NCI-H2081 treated with DMSO at 0.1 percent for 48 hours (cell line): ENCODE measurements at places on chromosomes 2 and 18.

DNA sequence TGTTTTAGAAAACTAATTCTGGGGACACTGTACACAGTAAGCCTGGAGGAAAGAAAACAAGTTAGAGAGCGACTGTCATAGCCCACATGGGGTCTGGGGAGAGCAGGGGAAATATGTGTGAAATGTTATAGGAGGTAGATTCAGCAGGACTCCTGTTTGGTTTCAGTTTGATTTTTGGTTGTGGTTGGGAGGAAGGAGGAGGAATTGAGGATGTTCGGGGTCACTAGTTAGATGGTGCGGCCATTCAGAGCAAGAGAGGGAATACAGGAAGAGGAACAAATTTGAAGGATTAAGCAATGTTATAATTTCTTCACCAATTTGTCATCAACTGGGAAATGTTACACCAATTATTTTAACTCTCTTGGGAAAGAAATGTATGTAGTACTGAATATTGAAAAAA is 25.1 kb downstream of the TTC39C start:
- DNase-seq, result no peak

- DNase-seq, result no peak
Measured at GRCh38 chr2:145235312-145235711, 715.4 kb upstream of the ZEB2 start.

- no peak for DNase-seq
Measured at GRCh38 chr2:27782701-27783100, 11.2 kb downstream of the MRPL33 start.

GRCh38 chr2:181937473-181937872 is 45.9 kb downstream of the ITPRID2 start:
- no peak for DNase-seq

DNA sequence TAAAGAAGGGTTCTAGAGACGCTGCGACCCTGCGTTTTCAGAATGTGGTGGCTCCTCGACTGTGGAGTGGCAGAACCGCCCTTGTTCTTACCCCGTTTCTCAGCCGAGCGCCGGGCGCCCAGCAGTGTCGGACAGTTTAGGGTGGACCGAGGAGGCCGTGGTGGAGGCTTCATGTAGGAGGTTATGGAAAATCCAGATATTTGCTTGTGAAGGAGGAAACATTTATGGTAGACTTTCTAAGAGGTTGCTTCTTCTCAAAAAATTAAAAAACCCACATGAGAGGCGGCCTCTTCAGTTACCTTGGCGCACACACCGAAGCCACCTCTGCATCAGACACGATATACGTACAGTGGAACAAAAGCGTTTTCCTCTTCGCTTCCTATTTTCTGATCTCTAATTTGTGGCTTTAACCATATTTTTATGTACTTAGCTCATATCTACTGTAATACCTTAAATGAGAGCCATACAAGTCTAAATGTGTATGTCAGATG is 120.8 kb downstream of the NFATC1 start:
- no peak for DNase-seq

GRCh38 chr2:125471963-125472362 is 1184.0 kb upstream of the GYPC start:
- no peak for DNase-seq

DNA sequence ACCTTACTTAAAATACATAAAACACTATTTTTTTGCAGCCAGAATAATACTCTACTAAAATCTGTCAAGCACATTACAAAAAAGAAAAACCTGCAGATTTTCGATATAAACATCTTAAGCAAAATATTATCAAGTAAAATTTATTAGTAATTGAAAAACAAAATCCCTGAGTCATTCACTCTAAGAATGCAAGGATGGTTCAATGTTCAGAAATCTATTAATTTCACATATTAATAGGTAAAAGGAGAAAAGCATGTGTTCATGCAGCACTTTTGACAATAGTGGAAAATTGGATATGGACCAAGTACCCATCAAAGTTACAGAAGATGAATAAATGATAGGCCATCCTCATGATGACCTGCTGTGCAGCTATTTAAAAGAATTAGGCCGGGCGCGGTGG is 66.2 kb upstream of the OTOS start:
- no peak for DNase-seq

DNA sequence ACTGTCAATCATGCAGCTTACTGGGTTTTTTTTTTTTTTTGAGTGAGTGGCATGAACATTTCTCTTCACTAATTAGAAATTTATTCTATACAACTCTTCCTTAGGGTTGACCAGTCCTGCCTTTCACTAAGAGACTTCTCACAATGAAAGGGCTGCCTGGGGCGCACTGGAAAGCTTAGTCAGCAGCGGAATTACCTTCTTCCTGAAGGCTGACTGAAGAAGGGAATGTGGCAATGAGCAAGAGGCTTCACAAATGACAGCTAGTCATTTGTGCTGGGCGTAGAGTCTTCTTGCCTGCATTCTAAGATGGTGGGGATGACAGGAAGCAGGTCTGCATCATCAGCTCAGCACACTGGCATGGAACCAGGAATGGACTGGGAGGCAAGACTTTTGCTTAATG is 15.6 kb upstream of the SCN3A start:
- no peak for DNase-seq

GRCh38 chr2:212975333-212975732 is 176.1 kb downstream of the IKZF2 start:
- no peak for DNase-seq

- DNase-seq, result no peak
Measured at GRCh38 chr2:65142515-65142914, 12.6 kb upstream of the RAB1A start.

- no peak for DNase-seq
Measured at GRCh38 chr2:19124135-19124534, 234.3 kb downstream of the OSR1 start.

DNA sequence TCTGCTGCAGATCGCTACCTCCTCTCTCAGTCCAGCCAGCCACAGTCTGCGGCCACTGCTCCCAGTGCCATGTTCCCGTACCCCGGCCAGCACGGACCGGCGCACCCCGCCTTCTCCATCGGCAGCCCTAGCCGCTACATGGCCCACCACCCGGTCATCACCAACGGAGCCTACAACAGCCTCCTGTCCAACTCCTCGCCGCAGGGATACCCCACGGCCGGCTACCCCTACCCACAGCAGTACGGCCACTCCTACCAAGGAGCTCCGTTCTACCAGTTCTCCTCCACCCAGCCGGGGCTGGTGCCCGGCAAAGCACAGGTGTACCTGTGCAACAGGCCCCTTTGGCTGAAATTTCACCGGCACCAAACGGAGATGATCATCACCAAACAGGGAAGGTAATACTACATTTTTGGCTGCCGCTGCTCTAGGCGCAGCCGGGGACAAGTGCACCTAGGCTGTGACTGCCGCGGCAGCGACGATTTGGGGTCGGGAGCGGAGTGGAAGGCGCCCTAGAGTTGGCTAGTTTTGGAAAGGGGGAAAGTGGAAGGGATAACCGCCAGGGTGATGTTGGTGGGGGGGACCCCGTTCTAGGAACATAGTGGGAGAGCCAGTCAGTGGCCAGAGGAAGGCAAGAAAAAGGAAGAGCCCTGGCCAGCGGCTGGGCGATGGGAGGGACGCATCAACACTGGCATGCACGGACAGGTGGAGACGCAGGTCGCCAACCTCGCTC is 776 bp downstream of the TBR1 start:
- no peak for DNase-seq

DNA sequence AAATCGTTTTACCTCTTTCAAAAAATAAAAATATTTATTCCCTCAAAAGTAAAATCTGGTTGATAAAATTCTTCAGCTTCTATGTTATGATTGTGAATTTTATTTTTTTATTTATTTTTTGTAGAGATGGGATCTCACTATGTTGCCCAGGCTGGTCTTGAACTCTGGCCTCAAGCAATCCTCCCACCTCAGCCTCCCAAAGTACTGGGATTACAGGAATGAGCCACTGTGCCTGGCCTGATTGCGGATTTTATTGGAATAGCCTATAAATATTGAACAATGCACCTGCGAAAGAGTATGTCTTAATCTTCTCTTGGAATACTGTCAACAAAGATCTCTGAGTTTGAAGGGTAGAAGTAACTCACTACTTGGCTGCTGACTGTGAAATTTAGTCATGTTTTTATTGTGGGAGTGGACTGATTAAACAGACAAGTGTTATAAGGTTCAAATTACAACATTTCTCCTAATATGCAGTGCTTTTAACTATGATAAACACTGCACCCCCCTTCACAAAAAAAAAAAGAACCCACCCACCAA is 138.0 kb downstream of the AFF3 start:
- no peak for DNase-seq
